Left ventricle myocardium superior (tissue), 1 donor: ENCODE measurements at places on chromosomes 12 and 14. TPM values are rescaled to one million over a fixed set of nuclear protein-coding genes. Genes with fewer than 3 reads are reported as not detected.

GRCh38 chr14:34465069-34465859 lies 3.2 kb upstream of the SPTSSA start:
- no peak for DNase-seq

GRCh38 chr12:76124456-76124855 lies 40.0 kb upstream of the NAP1L1 start:
- no peak for DNase-seq

The OR4E2 gene
- total RNA-seq = not detected

DNA sequence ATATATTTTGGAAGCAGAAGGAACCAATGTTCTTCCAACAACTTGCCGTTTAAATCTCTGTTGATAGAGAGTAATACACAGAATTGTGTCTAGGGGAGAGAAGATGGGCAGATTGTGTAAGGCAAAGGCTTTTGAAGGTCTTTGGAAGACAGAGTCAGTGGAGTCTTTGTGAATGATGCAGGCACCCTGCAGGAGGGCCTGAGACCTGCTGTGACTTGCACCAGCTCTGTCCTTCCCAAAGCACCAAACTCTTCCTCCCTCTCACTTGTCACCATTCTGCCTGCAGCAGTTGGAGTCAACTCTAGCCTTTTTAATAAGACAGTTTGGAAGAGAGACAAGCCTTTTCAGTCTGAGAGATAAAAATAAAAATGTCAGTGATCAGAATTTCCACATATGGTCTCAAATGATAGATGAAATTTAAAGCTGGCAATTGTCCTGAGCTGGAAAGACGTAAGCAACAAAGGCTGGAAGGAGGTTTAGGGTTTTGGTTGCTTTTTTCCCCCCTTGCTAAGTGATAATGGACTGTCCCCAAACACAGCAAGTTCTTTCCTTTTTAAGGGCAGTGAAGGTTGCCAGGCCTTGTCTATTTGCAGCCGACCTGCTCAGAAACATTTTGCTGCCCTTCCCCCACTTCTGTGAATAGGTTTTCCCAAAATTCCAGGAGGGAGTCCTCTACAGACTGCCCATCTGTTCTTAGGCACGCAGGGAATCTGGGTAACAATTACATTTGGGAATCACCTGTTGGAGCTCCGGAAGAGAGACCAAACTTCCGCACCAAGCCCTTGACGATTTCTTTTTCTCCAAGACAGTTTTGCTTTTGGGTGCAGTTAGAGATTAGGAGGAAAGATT lies 103.0 kb upstream of the NTF3 start:
- DNase-seq = no peak

The AHSA1 gene
- total RNA-seq = 231 TPM

The NR4A1 gene
- 58.9 TPM for total RNA-seq

- DNase-seq = peak; percentile 89
Measured at GRCh38 chr14:104977681-104978653, at the start of gene AHNAK2. Gene AHNAK2, minus strand, starts transcription at chr14:104978374. Its CDS starts 137 bp downstream, at chr14:104978237.

The SLC17A8 gene
- total RNA-seq = not detected

DNA sequence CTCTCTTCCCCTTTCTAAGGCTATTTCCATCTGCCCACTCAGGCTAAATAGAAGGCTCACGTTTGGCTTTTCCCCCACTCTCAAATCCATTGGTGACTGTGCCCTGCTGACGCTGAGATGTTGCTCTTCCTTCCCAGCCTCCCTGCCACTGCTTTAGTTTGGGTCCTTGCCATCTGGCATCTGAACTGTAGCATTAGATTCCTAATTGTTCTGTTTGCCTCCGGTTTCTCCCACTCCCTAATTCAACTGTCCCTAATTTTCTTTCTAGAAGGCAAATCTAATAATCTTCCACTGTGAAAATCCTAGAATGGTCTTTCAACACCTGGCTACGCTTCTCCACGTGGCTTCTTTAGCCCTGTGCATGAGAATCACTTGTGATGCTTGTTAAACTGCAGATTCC lies 37.6 kb upstream of the SMOC1 start:
- DNase-seq = no peak
